Upper lobe of left lung (tissue), 6 donors: ENCODE measurements at places on chromosomes 2 and 18. TPM values are rescaled to one million over a fixed set of nuclear protein-coding genes. Genes with fewer than 3 reads are reported as not detected.

TXNDC2 gene
- 0.49 TPM for total RNA-seq

PLA2R1 gene
- 10.2 TPM for total RNA-seq

- DNase-seq, result no peak
These were observed 72.8 kb downstream of the AQP4 start for GRCh38 chr18:26792661-26793060.

DSC2 gene
- total RNA-seq, result 15.6 TPM

DNA sequence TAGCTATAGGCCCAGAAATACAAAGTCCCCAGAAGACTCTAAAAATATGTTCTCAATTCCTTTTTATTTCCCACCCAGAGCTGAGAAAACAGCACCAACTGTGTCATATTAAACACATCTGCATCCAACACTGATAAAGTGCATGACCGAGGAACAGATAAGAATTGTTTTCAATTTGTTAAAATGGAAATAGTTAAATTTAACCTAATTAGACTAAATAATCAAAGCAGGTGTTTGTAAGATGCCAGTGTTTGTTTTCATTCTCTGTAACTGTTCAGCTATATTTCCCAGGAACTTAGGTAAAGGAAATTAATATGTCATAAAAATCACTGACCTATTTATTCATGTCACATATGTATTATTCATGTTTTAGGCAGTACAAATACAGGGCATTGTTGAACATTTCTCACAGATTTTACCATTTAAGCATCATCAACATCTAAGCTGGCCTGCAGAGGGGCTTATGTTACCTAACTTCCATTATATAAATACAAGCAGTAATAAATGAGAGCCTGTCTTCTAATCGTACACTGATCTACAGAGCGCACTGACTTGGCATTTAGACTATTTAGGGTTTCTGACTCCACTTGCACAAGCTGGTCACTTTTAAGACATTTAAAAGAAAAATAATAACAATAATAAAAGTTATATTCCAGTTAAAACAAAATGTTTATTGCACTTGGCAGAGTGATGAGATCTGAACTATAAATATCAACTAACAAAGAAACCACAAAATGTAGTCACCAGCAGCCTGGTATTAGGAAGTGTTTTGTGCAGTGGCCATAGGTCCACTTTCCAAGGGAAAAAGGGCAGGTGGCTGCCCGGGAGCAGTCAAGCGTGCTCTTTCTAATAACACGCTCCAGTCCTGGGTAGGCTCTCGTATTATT lies 86.6 kb upstream of the ZFP36L2 start:
- DNase-seq, result no peak

GRCh38 chr2:23746141-23746863 lies 180.6 kb downstream of the ATAD2B start:
- DNase-seq, result no peak
